Stimulated activated CD8-positive, alpha-beta memory T cell treated with anti-CD3 and anti-CD28 coated beads, Interleukin-4, amount 100 ng/mL, for 1 hour (primary cell): ENCODE measurements at places on chromosomes 12 and 14.

- no peak for DNase-seq
Observed at GRCh38 chr12:124109760-124110159, 136.7 kb downstream of the ZNF664 start.

GRCh38 chr12:110932046-110932445, 11.7 kb upstream of the MYL2 start:
- DNase-seq, result no peak

- DNase-seq, result no peak
Observed at GRCh38 chr14:87170179-87170578, 822.8 kb downstream of the GALC start.

- DNase-seq, result no peak
Observed at GRCh38 chr14:99972748-99973466, 92.3 kb upstream of the EVL start.

DNA sequence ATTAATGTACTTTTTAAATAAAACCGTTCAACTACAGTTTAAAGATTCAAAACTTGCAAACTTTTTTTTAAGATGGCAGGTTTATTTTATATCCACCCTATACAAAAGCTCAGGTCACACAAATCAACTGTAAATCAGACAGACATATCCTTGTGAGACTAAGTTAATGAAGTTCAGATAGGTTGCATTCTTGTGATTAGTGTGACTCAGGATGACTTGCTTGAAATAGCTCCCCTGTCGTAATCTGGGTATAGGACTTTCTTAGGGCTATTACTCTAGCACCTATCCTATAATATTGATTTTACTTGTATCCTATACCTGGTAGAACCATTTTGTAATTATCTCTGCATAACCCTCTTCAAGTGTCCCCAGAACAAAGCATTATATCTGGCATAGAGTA, 9.5 kb upstream of the PRKD1 start:
- no peak for DNase-seq

DNA sequence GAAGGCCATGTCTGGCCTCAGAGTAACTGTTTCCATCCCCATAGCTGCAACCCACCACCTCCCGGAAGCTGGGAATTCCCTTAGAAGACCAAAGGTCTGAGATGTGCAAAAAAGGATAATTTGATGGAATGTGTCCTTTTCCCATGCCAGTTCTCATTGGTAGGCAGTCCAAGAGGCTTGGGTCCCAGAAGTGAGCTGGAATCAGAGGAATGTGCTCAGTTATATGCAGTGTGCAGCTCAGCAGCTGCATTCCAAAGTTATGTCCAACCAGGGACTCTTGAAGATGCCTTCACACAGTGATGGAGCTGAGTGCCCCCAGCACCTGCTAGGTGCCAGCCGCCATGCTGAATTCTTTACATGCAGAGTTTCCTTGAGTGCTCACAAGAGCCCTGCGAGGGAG, 583.9 kb upstream of the TBX3 start:
- no peak for DNase-seq

GRCh38 chr12:56162468-56163290, 4.5 kb downstream of the MYL6 start:
- DNase-seq, result no peak

DNA sequence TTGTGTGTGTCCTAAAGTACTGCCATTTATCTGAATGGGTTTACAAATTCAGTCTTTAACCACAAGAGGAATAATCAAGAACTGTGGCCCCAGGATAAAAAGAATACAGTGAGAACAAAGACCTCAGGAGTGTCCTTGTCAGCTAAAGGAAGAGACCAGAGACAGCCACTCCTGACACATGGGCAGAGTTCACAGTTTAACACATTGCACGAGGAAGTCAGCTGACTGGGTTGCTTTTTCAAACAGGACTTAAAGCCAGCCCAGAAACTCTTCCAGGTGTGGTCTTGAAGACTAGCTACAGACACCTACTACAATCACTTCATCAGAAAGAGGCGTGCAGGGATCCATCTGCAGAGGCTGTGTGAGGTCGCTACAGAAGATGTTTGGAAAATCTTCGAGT, 42.8 kb downstream of the GNS start:
- DNase-seq, result no peak

GRCh38 chr12:83630526-83630925, 943.8 kb downstream of the TMTC2 start:
- DNase-seq, result no peak

DNA sequence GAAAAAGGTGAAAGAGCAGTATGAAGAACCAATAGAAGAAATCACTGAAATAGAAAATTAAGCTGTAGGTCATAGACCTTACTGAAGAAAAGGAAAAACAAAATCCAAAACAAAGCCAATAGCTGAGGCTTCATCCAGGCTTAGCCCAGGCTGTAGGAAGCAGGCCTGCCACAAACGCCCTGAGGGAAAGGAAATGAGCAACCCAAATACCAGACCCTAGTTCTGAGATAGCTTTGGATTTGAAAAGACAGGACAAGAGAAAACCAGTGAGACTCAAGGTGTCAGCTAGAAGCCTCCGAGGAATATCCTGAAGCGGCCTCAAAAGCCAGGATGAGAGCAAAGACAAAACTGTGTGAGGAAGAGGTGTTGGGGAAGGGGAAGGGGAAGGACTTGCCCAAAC, 79.2 kb downstream of the FERMT2 start:
- DNase-seq, result no peak

DNA sequence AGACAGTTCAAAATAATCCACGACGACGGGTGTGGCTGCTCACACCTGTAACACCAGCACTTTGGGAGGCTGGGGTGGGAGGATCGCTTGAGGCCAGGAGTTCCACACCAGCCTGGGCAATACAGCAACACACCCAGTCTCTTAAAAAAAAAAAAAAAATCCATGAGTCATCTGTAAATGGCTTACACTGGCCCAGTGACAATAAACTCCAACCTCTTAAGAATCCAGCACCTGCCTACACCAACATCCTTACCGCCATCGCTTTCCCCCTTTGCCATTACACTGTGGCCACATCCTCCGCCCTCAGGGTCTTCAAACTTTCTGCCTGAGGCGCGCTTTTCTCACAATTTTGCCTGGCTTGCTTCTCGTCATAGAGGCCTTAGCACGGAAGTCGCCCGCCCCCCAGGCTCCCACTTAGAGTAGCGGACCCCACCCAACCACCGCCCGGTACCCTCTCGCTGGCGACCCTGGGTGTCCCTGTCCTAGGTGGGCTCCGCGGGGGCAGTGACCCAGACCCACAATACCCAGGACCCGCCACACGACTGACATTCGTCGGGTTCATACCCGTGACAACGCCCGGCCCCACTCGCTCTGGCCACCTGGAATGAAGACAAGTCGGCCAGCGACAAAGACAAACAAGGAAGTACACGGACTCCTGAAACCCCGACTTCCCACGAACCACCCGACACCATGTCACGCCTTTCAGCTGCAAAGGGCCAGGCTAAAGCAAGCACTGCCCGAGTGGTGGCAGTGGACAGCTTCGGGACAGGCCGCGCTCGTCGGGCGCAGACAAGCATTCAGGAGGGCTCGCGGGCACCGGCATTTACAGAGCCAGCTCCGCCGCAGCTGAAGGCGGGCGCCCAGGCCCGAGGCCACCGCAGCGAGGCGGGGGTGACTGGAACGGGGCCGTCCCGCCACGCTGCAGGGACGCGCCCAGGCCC, 636 bp downstream of the GOLGA3 start:
- DNase-seq, result no peak
